Fibroblast of upper back skin (primary cell): ENCODE measurements at places on chromosomes 4 and X.

GRCh38 chrX:47235691-47236103, 2.9 kb downstream of the USP11 start:
- no peak for DNase-seq

GRCh38 chrX:151729056-151729725, 5.4 kb upstream of the CNGA2 start:
- DNase-seq: no peak

DNA sequence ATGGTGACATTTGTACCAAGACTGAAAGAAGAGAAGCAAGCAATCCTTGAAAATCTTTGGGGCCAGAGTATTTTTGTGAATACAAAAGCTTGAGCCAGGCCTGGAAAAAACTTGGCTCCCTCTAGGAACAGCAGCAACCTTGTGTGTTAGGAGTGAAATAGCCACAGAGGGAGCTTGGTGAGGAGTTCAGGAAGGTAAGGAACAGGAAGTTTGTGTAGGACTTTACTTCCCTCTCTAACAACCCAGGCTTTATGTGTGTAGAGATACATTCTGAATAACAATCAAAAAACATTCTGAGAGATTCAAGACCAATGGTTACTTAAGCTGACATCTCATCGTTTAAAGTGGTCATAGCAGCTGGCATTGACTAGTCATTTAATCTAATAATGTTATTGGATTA, 668.5 kb downstream of the PCDH18 start:
- DNase-seq: peak; percentile 6

DNA sequence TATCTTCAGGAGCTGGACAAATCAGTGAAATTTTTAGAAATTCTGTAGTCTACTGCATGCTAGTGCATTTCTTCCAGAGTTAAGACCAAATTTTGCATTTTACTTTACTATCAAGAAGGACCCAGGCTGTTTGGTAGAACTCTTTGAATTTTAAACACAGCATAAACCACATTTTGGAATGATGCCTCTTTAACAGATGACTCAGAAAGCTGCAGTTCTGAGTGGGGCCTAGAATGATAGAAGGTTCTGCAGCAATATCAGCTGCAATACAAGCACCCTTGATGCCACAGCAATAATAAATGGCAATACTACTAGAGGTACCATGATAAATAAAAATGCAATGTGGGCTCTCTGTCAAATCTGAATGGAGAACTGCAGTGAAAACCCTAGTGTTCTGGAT, 198.7 kb downstream of the TMA16 start:
- peak; percentile 58 for DNase-seq

DNA sequence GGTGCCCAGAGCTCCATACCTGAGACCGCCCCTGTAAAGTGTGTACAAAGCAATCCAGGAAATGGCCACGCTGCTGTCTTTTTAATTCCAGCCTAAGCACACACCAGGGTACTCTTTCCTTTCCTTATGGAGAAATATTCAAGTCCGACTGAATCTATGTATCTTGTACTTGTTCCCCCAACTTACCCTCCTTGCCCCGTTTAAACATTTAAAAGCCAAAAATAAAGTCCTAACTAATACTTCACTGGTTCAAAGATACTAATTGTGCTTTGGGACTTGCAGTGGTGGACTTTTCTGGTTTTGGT, 731 bp upstream of the AMMECR1 start:
- DNase-seq: no peak

DNA sequence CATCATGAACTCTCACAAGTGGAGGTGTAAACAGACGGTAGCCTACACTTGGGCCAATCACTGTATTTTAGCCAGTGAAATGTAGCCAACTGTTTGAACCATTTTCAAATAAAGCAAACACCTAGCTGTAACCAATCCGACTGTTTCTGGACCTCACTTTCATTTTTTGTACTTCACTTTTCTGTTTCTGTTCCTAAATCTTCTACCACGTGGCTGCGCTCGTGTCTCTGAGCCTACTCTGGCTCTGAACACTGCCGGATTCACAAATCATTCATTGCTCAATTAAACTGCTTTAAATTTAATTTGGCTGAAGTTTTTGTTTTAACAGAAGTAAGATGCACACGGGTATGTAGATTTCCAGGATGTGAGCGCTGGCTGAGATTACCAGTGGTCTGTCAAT, 319.1 kb downstream of the RAPGEF2 start:
- DNase-seq: no peak

GRCh38 chrX:16825264-16826035, 39.2 kb downstream of the TXLNG start:
- DNase-seq: peak; percentile 29

- peak; percentile 49 for DNase-seq
Measured at GRCh38 chr4:111773858-111774257, 371.4 kb upstream of the FAM241A start.

- DNase-seq: no peak
Measured at GRCh38 chrX:31297881-31298280, 226.0 kb upstream of the FTHL17 start.

DNA sequence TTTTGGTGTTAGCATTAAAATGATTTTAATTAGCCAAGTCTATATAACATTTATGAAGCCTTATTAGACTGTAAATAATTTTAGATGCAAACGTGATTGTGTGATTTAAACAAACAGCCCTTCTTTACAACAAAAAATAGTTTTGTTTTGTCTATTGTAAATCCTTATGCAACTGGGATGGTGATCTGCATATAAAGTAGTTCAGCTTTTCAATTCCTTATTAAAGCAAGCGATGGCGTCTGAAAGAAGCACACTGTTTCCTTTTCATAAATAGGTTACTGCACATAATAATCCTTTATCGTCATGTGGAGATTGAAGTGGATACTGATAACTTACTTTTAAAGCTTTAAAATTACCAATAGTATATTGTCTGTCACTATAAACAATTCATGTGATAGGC, 8.8 kb downstream of the SLITRK2 start:
- DNase-seq: no peak

DNA sequence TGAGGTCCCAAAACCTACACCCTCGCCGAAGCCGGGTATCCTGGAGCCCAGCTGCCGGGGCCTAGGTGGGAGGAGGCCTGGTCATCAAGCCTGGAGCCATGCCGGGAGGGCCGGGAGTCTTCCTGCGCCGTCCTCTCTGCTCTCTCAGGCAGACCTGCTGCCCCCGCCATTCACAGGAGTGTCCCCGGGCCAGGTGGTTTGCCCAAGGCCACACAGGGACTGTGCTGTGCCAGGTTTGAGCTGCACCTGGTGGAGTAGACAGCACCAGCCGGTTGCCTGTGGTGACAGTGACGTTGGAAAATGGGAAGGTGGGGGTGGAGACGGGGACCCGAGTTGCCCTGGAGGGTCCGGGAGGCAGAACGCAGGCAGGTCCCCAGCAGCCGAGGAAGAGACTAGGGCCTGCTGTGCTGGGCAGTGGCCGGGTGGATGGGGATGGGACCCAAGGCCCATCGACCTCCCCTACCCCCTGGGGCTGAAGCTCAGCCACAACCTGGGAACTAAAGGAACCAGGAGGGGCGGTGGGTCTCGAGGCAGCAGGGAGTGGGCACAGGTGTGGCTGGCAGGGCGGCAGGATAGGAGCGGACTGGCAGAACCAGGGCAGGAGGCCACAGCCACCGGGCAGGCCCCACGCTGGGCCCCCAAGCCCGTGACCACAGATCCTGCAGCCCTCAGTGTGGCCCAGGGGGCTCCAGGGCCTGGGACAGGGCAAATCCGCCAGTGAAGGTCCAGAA, 9.5 kb downstream of the DOK7 start:
- no peak for DNase-seq

GRCh38 chr4:19401301-19402080, 850.2 kb upstream of the SLIT2 start:
- DNase-seq: peak; percentile 21

GRCh38 chr4:74934016-74934831, 1.3 kb downstream of the PARM1 start:
- peak; percentile 2 for DNase-seq

GRCh38 chrX:122219735-122220134, 964.3 kb upstream of the GRIA3 start:
- DNase-seq: no peak

DNA sequence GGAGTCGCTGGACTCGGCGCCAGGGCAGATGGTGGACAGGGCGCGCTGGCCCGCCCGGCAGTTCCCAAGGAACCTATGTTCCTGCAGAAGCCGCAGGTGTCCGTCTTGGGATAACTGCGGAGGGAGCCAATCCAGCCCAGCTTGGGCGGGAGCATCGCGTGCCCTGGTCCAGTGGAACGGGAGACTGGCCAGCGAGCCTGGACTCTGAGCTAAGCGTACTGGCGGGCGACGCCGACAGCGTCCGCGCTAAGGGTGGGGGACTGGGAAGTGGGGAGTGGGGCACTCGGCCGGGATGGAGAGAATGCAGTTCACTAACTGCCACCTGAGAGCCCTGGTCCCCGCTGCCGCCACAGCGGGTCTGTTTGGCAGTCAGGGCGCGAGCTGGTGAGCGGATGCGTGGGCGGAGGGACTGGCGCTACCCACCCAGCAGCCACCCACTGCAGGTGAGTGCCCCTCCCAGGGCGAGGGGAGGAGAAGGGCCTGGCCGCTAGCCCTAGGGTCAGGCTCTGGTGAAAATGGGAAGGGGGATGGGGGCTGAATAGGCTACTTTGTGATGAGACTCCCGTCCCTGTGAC, 1.3 kb upstream of the MAMLD1 start:
- no peak for DNase-seq

GRCh38 chr4:48924416-48924815, 17.8 kb upstream of the OCIAD2 start:
- DNase-seq: no peak

DNA sequence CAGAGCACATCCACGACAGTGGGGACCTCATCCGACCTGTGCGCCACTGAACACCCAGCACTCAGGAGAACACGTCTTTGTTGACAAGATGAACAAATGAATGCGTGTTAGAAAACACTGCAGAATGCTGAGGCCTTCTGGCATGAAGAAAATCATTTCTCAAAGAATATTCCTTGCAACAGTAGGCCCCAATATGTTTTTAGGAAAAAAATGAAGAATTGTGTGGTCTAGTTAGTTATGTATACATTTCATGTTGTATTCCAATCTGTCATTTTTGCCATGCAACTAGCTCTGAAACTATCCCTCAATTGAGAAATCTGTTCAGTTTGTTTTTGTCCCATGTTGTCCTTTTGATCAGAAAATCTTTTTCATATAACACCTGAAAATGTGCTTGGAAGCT, 77.4 kb upstream of the MAD2L1 start:
- no peak for DNase-seq

DNA sequence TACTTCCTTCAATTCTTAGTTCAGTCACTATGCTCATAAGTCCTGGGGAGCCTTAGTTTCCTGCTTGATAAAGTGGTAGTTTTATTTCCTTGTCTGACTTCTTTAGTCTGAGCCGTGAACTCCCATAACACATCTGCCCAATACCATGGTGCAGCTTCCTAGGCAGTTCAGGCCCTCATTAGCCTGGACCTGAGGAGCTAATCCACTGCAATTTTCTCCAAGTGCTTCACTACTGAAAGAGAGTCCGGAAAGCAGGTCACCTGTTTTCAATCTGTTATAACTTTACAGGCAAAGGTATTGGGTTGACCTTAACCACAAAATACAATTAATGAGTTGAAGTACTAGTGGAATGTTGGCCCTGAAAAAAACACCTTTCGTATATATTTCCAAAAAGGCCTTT, 245.4 kb upstream of the BOD1L1 start:
- DNase-seq: no peak

- peak; percentile 100 for DNase-seq
Measured at GRCh38 chr4:156999175-156999517, 27.5 kb upstream of the PDGFC start.

DNA sequence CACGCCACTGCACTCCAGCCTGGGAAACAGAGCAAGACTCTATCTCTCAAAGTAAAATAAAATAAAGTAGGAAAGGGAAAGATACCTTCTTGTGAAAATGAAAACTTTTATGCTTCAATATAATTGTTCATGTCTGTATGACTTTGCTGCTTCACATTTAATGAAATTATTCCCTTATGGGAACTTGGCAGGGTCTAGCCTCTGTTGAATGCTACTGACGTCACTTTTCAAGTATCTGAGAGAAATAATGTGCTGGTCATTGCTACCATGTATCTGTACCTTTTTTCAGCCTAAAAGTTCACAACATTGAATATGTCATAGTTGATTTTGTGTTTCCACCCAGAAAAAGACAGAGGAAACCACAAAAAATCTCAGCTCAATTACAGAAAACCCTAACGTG, 65.2 kb downstream of the PRDM5 start:
- DNase-seq: peak; percentile 74

- DNase-seq: peak; percentile 64
Measured at GRCh38 chr4:123599061-123599919, 202.7 kb downstream of the SPRY1 start.

DNA sequence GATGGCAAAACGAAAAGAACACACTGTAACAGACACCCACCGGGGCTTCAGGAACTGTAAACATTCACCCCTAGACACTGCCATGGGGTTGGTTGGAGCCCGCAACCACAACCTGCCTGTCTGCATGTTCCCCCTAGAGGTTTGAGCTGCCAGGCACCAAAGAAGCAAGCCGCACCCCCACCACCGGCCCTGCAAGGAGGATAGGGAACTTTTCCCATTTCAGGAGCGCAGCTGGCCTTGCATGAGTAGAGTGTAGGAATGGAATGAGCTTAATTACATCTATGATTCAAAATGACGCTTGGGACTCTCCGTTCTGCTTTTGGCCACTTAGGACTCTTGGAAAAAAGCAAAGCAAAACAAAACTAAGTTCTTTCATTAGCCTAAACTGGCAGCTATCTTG, 243.6 kb upstream of the CTSO start:
- peak; percentile 17 for DNase-seq

- DNase-seq: no peak
Measured at GRCh38 chr4:47701286-47701685, 136.6 kb downstream of the CORIN start.

GRCh38 chr4:68651932-68652331, 18.5 kb downstream of the UGT2B15 start:
- DNase-seq: no peak

DNA sequence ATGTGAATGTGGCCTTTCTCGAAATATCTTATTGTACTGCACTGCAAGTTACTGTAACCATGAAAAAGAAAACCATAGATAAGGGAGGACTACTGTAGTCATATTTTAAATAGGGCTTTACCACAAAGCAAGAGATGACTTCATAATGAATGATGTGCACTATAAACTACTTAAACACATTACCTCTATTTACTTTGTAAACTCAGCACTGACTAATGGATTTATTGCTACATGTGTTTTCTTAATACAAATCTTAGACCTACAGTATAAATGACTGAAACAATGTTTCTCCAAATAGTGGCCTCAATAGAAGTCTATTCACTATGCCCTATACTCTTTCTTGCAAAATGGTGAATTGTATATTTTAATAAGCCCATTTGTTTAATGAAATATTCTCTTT, 61.1 kb downstream of the HDX start:
- no peak for DNase-seq

- no peak for DNase-seq
Measured at GRCh38 chrX:13716905-13717304, 17.5 kb downstream of the TRAPPC2 start.

GRCh38 chr4:159343116-159343515, 240.2 kb downstream of the RAPGEF2 start:
- no peak for DNase-seq

GRCh38 chrX:15882704-15883539, 28.3 kb upstream of the AP1S2 start:
- peak; percentile 8 for DNase-seq
